ENCODE measurements at places on chromosomes 1 and 21. TPM values are rescaled to one million over a fixed set of nuclear protein-coding genes. Genes with fewer than 3 reads are reported as not detected.

Gene GSTM5
- 1.6 TPM for total RNA-seq

Gene CFAP107
- total RNA-seq, result not detected

Gene GJA5
- 0.55 TPM for total RNA-seq

Gene PIK3C2B
- total RNA-seq, result 49.0 TPM

Gene MTARC1
- total RNA-seq, result 3.5 TPM

Gene HTR1D
- total RNA-seq, result 1.5 TPM

Gene ARHGAP30
- total RNA-seq, result not detected

Gene DMBX1
- not detected for total RNA-seq

Gene SOX13
- total RNA-seq, result 38.0 TPM

Gene ZFP69B
- total RNA-seq, result 3.4 TPM

Gene HES2
- total RNA-seq, result 13.3 TPM

Gene FNBP1L
- total RNA-seq, result 56.5 TPM

Gene IVL
- not detected for total RNA-seq

Gene MYOG
- not detected for total RNA-seq

Gene DDAH1
- total RNA-seq, result 72.0 TPM

Gene C1orf216
- 15.3 TPM for total RNA-seq

Gene CHI3L2
- not detected for total RNA-seq

Gene GSTM1
- total RNA-seq, result not detected

Gene CRNN
- not detected for total RNA-seq

Gene NHLH1
- 0.46 TPM for total RNA-seq

Gene MMP23B
- total RNA-seq, result 5.3 TPM

Gene S100A7
- not detected for total RNA-seq

Gene MFN2
- 66.6 TPM for total RNA-seq

Gene OR2T29
- not detected for total RNA-seq

Gene DOCK7
- 38.8 TPM for total RNA-seq

Gene LHX8
- total RNA-seq, result not detected

Gene AMPD1
- total RNA-seq, result not detected

Gene SLC35D1
- 6.1 TPM for total RNA-seq

Gene FAF1
- 57.6 TPM for total RNA-seq

Gene TBX19
- 2.3 TPM for total RNA-seq

Gene ITGB2
- 0.65 TPM for total RNA-seq

Gene ACOT11
- 5.4 TPM for total RNA-seq

Gene TRPM2
- not detected for total RNA-seq
